ENCODE measurements at places on chromosomes 7 and 10.

- no peak for DNase-seq
Observed at GRCh38 chr7:41576166-41576565, 126.7 kb downstream of the INHBA start.

DNA sequence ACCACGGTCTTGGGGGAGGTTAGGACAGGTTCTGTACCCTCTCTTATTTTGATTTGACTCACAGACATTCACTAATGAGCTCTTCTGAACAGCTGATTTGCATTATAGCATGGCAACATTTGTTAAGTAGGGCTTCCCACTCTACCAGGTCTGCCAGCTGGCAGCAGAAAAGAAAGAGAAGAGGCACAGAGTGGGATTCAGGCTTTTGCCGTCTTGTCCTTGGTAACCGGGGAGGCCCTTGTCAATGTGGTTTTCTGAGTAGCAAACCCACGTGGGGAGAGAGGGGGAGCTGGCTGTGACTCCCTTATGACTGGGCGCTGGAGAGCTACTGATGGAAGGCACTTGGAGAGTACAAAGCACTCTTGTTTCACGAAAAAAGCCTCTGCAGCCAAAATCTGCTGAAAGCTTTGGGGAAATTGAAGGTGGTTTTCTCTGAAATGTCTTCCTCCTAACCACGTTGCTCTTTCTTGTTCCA lies 355.3 kb upstream of the GALNT17 start:
- DNase-seq: no peak

- no peak for DNase-seq
Observed at GRCh38 chr7:39417642-39418041, 148.6 kb upstream of the YAE1 start.

DNA sequence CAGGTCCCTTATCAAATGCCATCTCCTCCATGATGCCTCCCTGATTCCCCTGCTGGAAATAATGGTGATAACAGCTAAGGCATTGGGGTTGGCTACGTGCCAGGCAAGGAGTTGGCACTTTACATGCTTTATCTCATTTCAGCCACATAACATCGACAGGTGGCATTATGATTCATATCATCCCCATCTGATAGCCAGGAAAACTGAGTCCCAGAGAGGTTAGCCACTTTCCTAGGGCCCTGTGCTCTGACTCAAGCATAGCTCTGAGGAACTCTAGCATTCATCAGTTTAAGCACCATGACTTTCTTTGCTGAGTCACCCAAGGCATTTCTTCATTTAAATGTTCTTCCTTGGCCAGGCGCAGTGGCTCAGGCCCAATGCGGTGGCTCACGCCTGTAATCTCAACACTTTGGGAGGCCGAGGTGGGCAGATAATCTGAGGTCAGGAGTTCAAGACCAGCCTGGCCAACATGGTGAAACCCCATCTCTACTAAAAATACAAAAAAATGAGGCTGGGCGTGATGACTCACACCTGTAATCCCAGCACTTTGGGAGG lies 6.6 kb downstream of the LEP start:
- no peak for DNase-seq

GRCh38 chr10:1782841-1783240 lies 45.5 kb upstream of the ADARB2 start:
- DNase-seq: no peak

DNA sequence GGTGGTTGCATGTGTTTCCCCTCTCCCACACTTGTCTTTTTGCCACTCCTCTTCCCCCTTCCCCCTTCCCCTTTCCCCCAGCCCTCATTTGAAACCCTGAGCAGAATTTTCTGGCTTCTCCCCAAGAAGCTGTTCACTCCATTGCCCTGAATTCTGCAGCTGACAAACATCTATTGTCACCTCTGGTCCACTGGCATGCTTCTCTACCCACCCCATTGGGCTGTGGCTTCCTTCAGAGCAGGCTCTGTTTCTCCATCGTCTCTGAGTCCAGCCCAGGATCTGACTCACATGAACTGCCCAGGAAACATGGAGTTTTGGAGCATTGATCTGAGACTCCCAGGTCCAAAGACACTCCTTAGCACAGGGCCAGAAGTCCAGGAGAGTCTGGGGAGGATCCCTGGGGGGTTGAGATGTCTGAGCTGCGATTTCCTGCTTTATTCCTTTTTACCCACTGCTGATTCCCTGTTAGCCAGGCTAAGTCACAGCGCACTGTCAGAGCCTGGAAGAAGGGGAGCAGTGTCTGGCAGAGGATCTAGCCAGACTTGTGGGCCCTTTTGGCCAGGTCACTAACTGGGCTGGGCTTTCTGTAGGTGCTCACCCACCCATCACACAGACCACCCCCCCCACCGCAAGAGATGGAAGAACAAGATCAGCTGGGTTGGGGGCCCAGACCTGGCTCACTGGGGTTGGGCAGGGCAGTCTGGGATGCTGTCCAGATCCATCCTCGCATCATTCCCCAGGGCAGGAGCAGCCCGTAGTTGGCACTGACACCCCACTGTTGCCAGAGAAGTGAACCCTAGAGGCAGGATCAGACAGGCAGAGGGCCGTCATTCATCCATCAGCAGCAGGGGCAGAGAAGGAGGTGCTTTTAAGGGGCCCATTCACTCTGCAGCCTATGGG lies 3.5 kb downstream of the CHAT start:
- DNase-seq: no peak

- DNase-seq: no peak
Observed at GRCh38 chr7:86280150-86280549, 363.6 kb upstream of the GRM3 start.

- no peak for DNase-seq
Observed at GRCh38 chr7:41763626-41764025, 60.7 kb upstream of the INHBA start.

- DNase-seq: no peak
Observed at GRCh38 chr10:65719790-65720189, 1206.0 kb upstream of the LRRTM3 start.

DNA sequence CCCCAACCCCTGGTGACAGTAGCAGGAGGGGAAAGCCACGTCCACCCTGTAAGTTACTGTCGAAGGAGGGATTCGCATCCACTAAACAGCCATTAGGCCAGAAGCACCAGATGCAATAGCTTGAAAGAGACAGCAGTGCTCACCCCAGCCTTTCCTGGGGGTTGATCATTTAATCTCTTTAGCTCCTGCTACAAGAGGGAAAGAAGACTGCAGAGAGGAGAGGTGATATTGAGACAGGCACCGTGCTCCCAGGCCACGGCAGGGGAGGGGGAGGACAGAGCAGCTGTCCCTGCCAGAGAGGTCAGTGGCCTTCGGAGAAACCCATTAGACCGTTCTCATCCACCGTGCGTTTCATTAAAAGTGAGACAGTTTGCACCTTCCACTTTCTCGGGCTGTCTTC lies 148.3 kb downstream of the CDH23 start:
- DNase-seq: no peak

- no peak for DNase-seq
Observed at GRCh38 chr7:105426606-105427146, 38.0 kb upstream of the SRPK2 start.

Measured in esophagus squamous epithelium (tissue), 5 donors.